Thoracic aorta endothelial cell (primary cell): ENCODE measurements at places on chromosomes 1 and 21. TPM values are rescaled to one million over a fixed set of nuclear protein-coding genes. Genes with fewer than 3 reads are reported as not detected.

Gene RIMKLA
- total RNA-seq, result under 0.01 and 0.14 TPM in 2 replicates

Gene MX2
- 0.13 and 0.50 TPM in 2 replicates for total RNA-seq

Gene SDHB
- total RNA-seq, result 143 and 144 TPM in 2 replicates

Gene PTAFR
- total RNA-seq, result under 0.01 and 0.14 TPM in 2 replicates

Gene PRAMEF7
- total RNA-seq, result not detected in 2 replicates

Gene VHLL
- total RNA-seq, result not detected in 2 replicates

Gene PIGR
- not detected in 2 replicates for total RNA-seq

Gene SKI
- total RNA-seq, result 36.8 and 38.2 TPM in 2 replicates

Gene PRR9
- not detected in 2 replicates for total RNA-seq

Gene ENAH
- total RNA-seq, result 99.1 and 109 TPM in 2 replicates

Gene ACTL8
- total RNA-seq, result not detected in 2 replicates

Gene TFF3
- 0.27 TPM in 1 of 2 replicates, not detected in the other for total RNA-seq

Gene LEMD1
- total RNA-seq, result not detected in 2 replicates

Gene CCDC17
- 1.7 TPM in 2 replicates for total RNA-seq

Gene RNU1-2
- under 0.01 TPM in 2 replicates for total RNA-seq

Gene VSIG8
- total RNA-seq, result not detected in 2 replicates

Gene KLHDC9
- total RNA-seq, result 0.79 and 0.80 TPM in 2 replicates

Gene MPZ
- total RNA-seq, result 1.2 and 1.3 TPM in 2 replicates

Gene ADCY10
- total RNA-seq, result under 0.01 and 0.07 TPM in 2 replicates

Gene LGR6
- total RNA-seq, result not detected in 2 replicates

Gene ADAMTS1
- total RNA-seq, result 131 and 144 TPM in 2 replicates

Gene C1orf159
- total RNA-seq, result 8.6 and 11.8 TPM in 2 replicates

Gene FCRL2
- total RNA-seq, result not detected in 2 replicates

Gene FCRL5
- total RNA-seq, result not detected in 2 replicates

Gene KCNK1
- 1.4 TPM in 1 of 2 replicates, not detected in the other for total RNA-seq

Gene NEGR1
- 12.1 and 12.2 TPM in 2 replicates for total RNA-seq

Gene EXO1
- 26.9 and 27.2 TPM in 2 replicates for total RNA-seq

Gene SYT2
- not detected in 2 replicates for total RNA-seq

Gene IVL
- total RNA-seq, result not detected in 2 replicates

Gene CD1C
- total RNA-seq, result not detected in 2 replicates

Gene OR10Z1
- not detected in 2 replicates for total RNA-seq

Gene CYP4Z1
- total RNA-seq, result not detected in 2 replicates

Gene COL8A2
- total RNA-seq, result 1.7 and 3.6 TPM in 2 replicates

Gene LHX8
- total RNA-seq, result not detected in 2 replicates

Gene BATF3
- 0.65 and 1.2 TPM in 2 replicates for total RNA-seq

Gene HLX
- 13.2 and 20.8 TPM in 2 replicates for total RNA-seq

Gene TP73
- total RNA-seq, result 0.07 and 0.13 TPM in 2 replicates

Gene AIRE
- under 0.01 TPM in 1 of 2 replicates, not detected in the other for total RNA-seq

Gene APOBEC4
- total RNA-seq, result not detected in 2 replicates
